ENCODE measurements at places on chromosomes 7 and 10.

DNA sequence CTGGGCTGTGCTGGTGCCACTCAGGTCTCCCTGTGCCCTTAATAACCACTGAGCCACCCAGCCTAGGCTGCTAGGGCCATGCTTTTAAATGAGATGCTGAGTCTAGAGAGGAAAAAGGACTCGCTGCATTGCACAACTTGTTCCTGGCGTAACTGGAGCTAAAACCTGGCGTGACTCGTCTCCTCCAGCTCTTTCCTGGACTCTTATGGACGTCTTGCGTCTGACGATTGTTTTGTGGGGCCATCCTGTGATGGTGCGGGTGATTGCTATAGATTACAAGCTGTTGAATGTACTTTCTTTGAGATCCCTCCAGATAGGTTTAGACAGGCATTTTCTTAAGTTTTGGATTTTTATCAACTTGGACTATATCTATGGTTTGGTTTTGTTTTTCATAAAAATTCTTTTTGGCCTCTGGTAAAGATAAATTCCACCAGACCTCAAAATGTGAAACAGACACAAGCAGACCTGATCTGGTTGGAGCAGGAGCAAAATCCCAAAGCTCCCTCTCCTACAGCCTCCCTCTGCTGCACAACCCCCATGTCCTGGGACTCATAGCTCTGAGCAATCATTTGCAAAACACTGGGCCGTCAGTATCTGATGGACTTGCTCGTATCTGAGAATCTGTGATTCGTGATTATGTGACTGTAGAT, 230.3 kb downstream of the ARHGAP12 start:
- no peak for DNase-seq

DNA sequence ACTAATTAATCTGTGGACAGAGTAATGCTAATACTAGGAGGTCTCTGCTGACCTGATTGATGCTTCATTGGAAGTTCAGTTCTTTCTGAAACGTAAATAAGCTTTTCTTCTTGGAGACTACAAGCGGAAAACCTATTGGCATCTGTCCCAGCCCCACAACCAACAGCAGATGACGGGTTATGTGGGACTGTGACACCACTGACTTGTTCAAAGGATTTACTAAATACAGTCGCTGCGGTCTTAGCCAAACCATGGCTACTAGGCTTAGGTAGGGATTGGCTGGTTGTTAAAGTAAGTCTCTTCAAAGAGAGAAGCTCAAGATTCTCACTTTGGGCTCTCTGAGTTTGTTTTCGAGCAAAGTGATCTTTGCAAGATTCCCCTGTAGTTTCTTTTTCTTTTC, 68.3 kb downstream of the HYCC1 start:
- DNase-seq, result no peak

GRCh38 chr10:7819121-7819460, 786 bp downstream of the TAF3 start:
- DNase-seq, result no peak

DNA sequence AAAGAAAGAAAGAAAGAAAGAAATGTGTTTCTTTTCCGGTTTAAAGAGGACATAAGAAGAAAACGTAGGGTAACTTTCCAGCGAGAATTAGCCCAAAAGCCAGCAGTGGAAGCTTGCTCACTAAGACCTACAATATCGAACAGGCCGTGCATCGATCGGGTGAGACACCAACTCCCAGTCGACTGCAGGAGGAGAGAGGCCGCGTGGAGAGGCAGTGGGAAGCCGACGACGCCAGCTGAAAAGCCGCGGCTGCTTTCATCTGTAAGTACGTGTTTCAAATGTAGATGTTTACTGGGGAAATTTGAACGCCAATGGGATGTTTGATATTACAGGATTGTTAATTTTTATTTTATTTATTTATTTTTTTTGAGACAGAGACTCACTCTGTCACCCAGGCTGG, 28.6 kb upstream of the GIMAP8 start:
- no peak for DNase-seq

GRCh38 chr10:124588736-124589490, 127.3 kb downstream of the LHPP start:
- DNase-seq, result no peak

DNA sequence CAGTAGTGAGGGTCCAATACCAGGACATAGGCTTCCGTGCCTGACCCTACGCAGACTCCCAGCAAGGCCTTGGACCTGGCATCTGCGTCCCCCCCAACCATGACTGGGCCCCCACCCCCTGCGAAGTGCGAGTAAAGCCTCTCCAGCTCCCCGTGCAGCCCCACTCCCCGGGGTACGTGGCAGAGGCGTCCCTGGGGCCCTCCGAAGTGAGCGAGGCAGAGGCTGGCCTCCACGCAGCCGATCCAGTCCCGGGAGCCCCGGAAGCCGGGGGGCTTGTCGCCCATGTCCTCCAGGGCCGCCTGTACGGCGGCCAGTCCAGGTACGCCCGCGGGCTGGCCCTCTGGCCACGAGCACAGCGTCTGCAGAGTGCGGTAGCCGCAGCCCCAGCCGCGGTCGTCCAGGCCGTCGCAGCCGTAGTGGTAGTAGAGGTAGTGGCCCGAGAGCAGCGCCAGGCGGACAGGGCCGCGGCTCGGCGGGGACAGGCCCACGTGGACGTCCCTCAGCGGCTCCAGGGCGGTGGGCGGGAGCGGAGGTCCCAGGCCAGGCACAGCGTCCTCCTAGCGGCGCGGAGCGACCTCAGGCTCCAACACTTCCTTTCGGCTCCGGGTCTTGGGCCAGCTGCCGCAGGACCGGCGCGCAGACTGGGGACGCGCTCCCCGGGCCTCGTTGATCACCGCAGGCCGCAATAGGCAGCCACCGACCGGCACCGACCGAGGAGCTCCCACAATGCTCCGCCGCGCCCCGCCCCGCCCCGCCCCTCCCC, at the start of gene UFSP1:
Gene UFSP1 (minus strand): TSS at position 728 of the 763 bp plus-strand sequence. CDS start 444 bp downstream, at position 284.
- no peak for DNase-seq

GRCh38 chr10:132611986-132612385, 74.4 kb downstream of the INPP5A start:
- DNase-seq, result no peak

- no peak for DNase-seq
These were observed 534.0 kb downstream of the DNAJB6 start for GRCh38 chr7:157870644-157871290.

DNA sequence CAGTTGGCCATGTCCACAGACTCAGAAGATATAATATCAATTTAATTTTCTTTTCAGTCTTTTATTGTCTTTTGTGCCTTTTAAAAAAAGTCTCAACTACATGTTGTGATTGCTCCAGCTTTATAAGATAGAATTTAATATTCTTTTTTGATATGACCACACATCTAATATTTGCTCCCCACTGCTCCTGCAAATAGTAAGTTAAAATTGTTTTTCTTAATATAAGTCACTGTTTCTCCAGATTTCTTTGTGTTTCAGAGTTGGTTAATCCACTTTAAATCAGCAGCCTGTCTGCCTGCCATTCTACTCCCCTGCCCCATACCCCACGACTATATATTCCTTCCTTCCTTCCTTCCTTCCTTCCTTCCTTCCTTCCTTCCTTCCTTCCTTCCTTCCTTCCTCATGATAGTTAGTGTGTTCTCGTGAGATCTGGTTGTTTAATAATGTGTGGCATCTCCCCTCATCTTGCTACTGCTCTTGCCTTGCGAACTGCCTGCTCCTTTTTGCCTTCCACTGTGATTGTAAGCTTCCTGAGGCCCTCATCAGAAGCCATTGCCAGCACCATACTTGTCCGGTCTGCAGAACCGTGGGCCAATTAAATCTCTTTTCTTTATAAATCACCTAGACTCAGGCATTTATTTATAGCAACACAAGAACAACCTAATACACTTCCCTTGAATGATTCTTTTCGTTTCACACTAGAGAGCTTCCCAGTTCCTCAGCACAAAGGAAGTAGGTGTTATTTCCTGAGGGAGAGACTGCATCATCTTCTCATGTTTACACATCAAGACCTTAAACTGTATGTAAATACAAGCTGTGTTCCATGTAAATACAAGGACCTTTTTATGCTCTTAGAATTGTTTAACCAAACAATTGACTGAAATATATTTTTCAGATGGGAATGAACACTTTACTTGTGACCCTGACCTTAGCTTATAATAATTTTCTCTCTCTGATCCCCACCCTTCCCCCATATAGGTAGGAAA, 24.5 kb downstream of the TAS2R16 start:
- DNase-seq, result no peak

- no peak for DNase-seq
These were observed 22.2 kb downstream of the CDNF start for GRCh38 chr10:14815681-14816080.

DNA sequence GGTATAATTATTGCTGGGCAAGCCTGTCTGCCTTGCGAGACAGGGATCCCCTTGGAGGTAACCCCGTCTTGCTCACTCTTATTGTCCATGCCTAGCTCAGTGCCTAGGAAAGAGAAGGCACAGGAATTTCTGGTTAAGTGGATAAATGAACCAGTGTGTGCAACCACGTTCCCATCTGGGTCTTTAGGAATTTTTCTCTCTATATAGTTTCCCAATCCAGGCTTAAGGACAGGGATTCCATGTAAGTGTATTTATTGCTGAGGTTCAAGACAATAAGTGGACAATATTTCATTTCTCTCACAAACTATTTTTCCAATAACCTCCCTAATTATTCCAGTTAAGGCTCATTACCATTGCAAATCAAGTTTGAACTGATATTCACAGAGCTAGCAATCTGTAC, 8.9 kb upstream of the ADAM12 start:
- DNase-seq, result no peak

GRCh38 chr10:78820007-78820362, 248.8 kb upstream of the ZMIZ1 start:
- peak; percentile 38 for DNase-seq

DNA sequence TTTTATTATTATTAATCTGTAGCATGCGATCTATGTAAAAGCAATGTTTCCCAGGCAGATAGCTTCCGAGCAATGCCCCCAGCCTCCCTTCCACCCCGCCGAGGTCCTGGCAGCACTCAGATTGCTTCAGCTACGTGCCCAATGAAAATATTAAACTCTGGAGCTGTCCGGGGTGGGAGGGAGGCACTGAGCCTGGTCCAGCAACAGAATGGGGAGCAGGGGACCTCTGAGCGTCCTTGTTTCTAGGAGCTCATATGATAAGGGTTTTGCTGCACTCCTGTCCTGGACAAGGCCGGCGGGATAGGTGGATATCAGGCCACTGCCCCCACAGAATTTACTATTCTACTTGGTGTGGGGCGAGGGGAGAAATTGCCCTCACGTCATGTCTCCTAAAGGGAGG, 44.5 kb upstream of the CDK1 start:
- DNase-seq, result no peak

DNA sequence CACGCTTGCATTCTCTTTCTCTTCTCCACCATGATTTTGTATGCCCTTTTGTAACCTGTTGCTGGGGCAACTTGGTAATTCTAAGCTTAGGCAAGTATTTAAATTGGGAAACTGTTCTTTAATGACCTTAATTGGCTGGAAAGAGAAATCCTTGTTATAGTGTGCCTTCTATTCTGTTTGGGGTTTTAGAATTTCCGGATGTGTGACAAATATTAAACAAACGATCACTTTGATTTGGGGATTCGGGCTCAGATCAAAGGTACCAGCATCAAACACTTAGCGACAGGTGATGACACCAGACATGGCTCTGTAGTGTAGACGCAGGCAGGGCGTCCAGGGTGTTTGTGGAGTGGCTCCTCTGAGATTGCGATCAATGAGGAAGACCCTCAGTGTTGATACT, 55.0 kb downstream of the RAB11FIP2 start:
- DNase-seq, result no peak

DNA sequence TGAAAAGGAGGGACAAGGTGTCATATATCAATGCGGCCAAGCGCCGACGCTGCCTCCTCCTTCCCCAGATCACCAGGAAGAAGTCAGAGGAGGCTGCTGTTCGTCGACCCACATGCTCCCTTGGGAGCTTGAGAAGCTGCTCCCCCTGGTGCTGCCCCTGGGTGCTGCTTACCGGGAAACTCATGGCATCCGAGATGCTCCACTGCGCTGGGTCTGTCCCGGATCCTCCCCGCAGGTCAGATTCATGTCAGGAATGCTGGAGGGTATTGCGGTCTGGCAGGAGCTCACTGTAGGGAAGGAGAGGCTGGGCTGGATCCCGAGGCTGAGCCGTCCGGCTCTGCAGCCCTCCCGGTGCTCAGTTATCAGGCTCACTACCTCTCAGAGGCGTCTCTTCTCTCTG, 123.7 kb upstream of the FAM20C start:
- DNase-seq, result no peak
